ENCODE measurements at places on chromosomes 7 and 10.

DNA sequence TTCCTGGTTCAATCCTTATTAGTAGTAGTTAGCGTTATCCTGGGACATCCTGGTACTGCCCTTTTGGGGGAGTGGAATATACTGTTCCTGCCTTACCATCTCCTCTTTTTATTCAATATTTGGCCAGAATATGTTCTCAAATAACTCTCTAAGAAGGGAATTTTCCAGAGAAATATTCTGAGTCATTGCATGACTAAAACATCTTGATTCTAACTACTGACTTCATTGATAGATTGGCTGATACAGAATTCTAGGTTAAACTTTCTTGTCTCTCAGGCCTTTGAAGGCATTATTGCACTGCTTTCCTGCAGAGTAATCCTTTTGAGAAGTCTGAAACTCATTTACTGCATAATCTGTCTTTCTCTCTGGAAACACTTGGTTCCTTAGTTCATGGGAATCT is 275.5 kb upstream of the DGKB start:
- no peak for DNase-seq

DNA sequence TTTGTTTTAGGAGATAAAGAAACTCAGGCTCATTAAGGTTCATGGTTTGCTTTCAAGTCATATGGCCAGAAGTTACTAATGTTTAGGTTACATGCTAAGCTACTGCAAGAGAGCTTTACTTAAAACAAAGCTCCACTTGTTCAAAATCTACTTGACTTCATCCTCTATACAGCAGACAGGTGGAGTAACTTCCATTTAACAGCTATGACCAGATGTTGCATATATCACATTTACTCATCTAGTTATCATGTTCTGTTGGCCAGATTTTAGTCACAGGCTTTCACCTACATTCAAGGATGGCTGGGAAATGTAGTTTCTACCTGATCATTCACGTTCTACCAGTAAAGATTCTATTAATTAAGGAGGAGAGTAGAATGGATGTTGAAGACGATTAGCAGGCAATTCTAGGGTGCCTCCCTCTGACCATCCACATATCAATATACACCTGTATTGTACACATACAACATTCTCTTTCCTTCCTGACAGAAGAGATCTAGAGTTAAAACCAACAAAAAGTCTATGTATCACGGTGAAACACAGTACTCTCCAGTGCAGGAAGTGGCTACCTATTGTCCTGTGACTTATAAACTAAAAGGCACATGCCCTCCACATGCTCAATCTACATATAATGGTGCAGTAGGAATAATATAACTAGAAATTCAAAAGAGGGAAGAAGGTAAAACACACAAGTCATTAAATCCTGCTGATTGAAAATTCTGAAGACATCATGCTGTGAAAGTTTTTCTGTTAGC is 488.0 kb downstream of the MDFIC start:
- no peak for DNase-seq

- no peak for DNase-seq
Measured at GRCh38 chr10:15236340-15236739, 67.8 kb upstream of the NMT2 start.

DNA sequence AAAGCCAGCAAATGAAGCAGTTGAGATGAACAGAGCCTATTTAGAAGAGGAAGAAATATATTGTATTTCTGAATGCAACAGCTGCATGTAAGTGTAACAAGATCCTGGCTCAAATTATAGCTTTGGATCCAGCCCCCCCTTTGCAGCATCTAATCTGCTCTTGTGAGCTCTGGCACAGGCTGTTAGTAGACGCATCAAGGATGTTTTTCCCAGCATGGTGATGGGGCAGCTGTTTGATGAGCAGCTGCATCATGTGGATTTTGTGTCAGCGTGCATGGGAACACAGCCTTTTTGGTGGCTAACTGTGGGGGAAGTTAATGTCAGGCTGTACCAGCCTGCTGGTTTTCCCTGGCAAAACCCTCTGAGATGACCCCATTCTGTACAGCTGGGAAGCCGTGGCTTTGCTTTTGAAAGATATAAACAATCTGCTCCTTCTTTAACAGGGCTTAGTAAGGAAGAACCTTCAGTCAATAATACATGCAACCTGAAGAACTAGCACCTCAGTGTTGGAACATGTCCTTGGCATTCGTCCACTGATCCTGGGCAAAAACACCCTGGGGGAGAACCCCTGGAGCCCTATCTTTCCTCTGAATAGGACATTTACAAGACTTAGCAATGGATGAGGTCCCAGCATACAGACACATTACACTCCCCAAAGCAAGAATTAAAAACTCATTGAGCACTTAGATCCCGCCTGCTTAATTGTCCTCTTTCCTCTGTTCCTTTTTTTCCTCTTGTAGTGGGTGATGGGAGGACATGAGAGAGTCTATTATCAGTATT is 70.6 kb downstream of the NPS start:
- DNase-seq, result no peak

GRCh38 chr10:46264737-46265368 is 21.9 kb upstream of the ANTXRL start:
- no peak for DNase-seq

- DNase-seq, result no peak
Measured at GRCh38 chr7:30744075-30744417, 7.9 kb upstream of the INMT start.

DNA sequence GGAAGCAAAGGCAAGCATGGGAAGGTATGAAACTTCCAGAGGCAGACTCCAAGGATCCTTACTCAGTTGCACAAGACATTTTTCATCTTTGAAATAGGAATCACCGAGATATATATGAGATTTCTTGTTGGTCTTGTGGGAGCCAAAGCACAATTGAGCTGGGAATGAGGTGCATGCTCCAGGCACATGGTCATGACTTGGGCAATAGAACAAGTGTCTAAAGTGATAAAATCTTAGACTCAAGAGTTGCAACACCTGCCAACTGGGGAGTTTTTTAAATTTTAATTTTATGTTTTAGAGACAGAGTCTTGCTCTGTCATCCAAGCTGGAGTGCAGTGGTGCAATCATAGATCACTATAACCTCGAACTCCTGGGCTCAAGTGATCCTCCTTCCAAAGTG is 169.5 kb upstream of the ADCY1 start:
- no peak for DNase-seq

- DNase-seq, result no peak
Measured at GRCh38 chr10:7027913-7028808, 382.7 kb downstream of the SFMBT2 start.

DNA sequence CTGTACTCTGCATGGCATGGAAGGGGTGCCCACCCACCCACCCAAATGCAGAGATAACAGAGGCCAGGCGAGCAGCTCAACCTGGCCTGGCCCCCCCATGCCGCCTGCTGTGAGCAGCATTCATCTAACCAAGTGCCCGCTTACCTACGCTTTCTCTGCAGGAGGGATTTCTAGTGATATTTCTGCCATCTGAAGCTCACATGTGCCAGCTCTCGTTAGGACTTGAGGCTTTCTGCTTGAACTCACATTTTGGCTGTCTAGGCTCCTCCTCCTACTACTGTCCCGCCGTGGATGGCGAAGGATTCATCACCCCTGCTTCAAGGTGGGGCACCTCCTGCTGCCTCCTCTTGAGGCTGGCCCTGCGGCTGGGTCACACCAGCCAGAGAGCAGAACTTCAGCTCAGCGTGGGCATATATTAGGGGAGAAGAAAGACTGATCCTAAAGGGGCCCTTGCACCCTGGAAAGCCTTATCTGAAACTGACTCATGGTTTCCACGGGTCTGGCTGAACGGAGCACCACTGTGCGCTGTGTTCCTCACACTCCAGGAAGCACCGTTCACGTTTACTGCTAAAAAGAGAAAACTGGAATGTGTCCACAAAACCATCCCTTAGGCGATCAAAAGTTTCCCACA is 45.5 kb downstream of the CTBP2 start:
- DNase-seq, result no peak

All from SHP77 (cell line).